CD8-positive, alpha-beta memory T cell (primary cell): ENCODE measurements at places on chromosomes 7 and 10. TPM values are rescaled to one million over a fixed set of nuclear protein-coding genes. Genes with fewer than 3 reads are reported as not detected.
A peak's percentile ranks its signal among the peaks of the same experiment; 100 is the strongest.

DNA sequence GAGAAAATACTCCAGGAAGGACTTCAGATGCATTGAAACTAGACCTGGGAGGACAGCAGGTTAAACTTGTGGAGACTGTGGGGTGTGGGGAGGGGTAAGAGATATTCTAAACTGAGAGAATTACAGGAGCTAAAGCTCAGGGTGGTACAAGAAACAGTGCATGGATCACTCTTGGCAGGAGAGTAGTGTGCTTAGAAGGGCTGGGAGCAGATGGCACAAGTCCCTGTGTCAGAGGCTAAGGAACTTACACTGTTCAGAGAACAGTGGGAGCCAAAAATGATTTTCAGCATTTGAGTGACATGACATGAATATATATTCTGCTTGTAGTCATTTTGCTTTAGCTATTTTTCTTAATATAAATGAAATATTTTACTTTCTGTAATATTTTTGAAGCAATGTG lies 36.0 kb upstream of the LAMB1 start:
- no peak for DNase-seq

GRCh38 chr10:58436071-58436470 lies 50.9 kb downstream of the TFAM start:
- no peak for DNase-seq

DNA sequence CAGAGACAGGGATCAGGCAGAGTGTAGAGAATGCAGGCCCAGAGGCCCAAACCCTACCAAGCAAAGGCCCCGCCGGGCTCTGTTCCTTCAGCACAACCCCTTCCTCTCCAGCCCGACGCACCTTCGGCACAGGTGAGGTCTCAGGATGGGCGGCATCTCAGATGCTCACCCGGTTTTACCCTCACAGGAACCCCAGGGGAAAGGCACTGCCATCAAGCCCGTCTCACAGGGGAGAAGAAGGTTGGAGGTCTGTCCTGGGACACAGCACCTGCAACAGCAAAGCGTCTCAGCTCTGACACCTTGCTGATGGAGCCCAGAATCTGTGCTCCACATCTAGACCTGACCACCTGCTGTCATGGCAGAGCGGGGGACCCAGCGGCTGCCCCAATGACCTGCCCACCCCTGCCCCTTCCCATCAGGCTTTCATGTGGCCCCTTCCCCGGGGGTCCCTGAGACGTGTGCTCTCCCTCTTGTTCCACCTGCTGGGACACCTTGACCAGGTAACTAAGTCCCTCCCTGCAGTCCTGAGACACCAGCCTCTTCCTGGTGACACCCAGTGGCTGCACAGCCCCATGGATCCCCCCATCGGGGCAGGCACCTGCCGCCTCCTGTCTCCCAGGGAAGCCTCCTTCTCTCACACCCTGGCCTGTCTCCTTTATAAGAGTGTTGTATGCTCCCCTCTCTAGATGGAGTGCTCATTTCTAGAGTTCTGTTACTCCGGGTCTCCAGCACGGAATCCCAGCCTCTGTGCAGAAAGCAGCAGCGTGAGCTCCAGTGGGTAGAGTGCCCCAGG lies 315.6 kb downstream of the DNAJB6 start:
- no peak for DNase-seq

DNA sequence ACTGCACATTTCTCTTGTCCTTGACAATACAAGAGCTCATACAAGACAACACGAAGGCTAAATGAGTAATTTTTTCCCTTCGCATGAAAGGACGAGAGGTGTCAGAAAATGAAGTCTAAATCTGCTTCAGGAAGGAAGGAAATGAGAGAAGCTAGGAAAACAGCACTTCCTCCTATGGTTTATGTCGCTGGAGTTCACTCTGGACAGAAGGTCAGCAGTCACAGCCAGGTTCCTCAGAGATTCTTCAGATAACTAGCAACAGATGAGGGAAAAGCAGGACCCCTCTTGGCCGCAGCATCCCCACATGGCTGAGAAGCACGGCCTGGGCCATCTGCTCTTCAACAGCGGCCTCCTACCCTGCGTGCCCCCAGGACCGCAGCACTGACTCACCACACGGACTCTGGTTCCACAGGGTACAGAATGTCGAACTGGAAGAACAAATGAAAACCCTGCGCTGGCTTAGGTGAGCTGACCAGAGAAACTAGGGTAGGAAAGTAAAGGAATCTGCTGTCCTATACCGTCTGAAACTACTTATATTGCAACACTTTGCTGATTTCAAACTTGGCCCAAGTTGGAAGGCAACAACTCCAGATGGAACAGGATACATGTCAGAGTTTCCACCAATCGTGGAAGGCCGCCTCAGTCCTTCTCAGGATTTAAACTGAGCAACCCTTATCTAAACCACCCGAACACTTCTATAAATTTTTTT lies 26.3 kb downstream of the DNMBP start:
- DNase-seq = no peak

- no peak for DNase-seq
Measured at GRCh38 chr10:130461631-130462030, 325.4 kb downstream of the GLRX3 start.

- DNase-seq = no peak
Measured at GRCh38 chr10:59670269-59670668, 39.4 kb downstream of the SLC16A9 start.

DNA sequence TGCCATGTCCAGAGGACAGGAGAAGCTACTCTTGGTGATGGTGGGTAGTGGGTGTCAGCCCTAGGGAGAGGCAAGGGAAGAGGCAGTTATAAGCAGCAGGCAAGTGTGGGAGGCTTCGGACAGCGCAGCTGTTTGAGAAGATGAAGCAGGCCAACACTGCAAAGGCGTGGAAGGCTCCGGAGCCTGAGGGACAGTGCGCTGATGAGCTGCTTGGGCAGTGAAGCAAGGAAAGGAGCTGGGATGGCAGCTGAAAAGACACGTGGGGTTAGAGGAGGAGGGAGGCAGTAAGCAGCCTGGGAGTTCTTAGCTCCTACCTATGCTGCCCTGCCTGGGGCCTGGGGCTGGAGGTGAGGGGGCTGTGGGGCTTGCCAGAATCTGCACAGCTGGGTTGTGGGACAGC lies 50.1 kb upstream of the CRTAC1 start:
- no peak for DNase-seq

DNA sequence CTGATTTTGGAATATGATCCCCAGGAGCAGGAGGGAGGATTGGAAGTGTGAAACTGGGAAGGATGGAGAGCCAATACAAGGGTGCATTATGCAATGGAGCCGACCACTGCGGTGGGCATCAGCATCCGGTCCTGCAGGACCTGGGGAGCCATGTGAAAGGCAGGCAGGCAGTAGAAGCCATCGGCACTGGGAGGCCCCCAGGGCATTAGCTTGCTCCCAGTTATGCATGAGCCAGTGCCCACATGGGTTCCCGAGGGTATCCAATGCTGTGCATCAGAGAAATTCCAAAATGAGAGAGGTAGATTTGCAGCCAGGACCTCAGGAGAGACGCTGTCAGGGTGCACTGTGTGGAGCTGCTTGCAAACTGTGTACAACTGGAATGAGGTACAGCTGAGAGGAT lies 8.7 kb upstream of the KCP start:
- no peak for DNase-seq

- no peak for DNase-seq
Measured at GRCh38 chr10:57689596-57690297, 577.9 kb downstream of the IPMK start.

The NXPH1 gene
- total RNA-seq = not detected

The NODAL gene
- not detected for total RNA-seq

The IFIT2 gene
- 1.5 TPM for total RNA-seq

DNA sequence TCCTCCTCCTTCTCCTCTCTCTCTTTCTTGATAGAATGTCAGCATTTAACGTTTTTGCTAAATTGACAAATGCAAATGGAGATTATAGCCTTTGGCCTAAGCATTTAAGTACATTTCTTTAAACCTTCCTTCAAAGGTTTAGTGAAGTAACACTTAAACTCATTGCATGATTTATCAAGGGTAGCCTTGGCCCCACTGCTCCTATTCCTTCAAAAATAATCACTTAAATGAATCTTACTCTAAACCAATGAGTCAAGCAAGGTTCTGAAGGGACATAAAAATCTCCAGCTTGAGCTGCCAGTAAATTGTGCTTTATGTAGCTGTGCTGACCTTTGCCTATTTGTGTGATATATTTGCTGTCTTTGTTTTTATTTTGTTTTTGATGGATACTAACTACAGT lies 358.5 kb upstream of the AKR1E2 start:
- no peak for DNase-seq

GRCh38 chr10:33115738-33116719 lies 158.0 kb upstream of the ITGB1 start:
- no peak for DNase-seq

The AGR3 gene
- total RNA-seq = not detected

DNA sequence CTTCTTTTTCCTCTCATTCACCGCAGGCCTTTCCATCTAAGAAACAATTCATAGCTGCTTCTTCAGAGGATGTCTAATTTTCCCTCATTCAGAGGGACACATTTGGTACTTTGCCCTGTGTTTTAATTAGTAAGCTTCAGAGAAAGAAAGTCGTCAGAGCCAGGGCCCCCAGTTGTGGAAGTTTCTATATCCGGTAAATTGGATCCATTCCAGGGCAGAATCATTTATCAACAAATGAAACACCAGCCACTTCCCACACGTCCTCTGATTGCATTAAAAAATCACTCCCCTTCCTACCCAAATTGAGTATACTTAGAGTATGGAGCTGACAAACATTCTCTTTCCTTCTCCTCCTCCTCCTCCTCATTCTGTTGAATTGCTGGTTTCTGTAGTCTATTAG lies 205.8 kb upstream of the HDAC9 start:
- no peak for DNase-seq

The CYP26C1 gene
- not detected for total RNA-seq

DNA sequence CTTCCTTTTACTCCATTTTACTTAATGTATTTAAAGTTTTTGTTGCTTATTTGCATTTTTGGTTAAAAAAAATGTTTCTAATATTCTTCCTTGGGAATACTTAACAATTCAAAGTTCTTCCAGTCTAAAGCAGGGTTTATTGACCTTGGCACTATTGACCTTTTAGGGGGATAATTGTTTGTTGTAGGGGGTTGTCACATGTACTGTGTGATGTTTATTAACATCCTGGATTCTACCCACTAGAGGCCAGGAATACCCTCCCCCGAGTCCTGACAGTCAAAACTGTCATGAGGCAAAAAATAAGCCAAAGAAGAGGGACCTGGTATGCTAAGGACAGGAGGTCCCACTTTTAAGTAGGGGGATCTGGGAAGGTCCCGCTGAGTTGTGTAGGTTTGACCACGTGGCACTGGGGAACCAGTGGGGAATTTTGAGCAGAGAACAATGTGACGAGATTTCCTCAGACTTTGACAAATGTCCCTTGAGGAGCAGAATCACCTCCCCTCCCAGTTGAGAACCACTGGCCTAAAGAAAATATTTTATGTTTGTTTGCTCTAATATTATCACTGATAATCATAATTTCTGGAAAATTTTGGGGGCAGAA lies 178.3 kb upstream of the PRR15 start:
- DNase-seq = no peak

- peak; percentile 27 for DNase-seq
Measured at GRCh38 chr10:119030421-119031250, 1.1 kb downstream of the NANOS1 start.

- DNase-seq = no peak
Measured at GRCh38 chr7:129126314-129126713, 18.2 kb upstream of the TSPAN33 start.

The KBTBD2 gene
- total RNA-seq = 21.8 TPM

The MKRN1 gene
- total RNA-seq = 67.5 TPM

- no peak for DNase-seq
Measured at GRCh38 chr10:36067748-36068147, 425.7 kb upstream of the FZD8 start.

The WEE2 gene
- not detected for total RNA-seq

- no peak for DNase-seq
Measured at GRCh38 chr7:41879403-41879802, 176.5 kb upstream of the INHBA start.

DNA sequence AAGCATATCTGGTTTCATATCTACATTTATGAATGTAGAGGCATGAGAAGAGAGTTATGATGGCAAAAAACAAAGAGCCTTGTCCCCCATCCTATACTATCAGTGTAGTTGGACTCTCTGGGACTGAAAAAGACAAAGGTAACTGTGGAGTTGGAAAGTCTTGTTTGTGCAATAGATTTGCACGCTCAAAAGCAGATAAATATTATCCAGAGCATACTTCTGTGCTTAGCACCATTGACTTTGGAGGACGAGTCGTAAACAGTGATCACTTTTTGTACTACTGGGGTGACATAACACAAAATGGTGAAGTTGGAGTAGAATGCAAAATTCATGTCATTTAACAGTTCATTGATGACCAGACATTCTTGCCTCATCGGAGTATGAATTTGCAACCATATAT lies 85.2 kb upstream of the EGFR start:
- no peak for DNase-seq

DNA sequence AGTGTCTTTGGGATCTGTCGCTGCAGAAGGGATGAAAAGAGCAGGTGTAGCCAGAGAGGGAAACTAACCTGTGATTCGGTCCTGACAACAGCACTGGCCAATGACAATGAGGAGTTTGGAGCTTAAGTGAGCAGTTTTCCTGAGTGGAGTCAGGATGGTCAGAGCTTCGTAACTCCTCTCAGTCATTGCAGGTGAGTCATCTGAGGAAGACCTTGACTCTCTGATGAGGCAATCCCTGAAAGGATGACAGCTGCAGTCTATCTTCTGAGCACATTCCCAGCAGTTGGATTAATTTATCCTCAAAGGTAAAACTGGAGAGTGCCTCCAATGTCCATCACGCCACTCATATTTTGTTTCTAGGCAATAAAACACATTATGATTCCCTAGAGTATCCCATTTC lies 401.9 kb downstream of the POM121L12 start:
- no peak for DNase-seq

- DNase-seq = no peak
Measured at GRCh38 chr10:125859128-125859817, 21.8 kb downstream of the DHX32 start.

The CFAP46 gene
- total RNA-seq = not detected

DNA sequence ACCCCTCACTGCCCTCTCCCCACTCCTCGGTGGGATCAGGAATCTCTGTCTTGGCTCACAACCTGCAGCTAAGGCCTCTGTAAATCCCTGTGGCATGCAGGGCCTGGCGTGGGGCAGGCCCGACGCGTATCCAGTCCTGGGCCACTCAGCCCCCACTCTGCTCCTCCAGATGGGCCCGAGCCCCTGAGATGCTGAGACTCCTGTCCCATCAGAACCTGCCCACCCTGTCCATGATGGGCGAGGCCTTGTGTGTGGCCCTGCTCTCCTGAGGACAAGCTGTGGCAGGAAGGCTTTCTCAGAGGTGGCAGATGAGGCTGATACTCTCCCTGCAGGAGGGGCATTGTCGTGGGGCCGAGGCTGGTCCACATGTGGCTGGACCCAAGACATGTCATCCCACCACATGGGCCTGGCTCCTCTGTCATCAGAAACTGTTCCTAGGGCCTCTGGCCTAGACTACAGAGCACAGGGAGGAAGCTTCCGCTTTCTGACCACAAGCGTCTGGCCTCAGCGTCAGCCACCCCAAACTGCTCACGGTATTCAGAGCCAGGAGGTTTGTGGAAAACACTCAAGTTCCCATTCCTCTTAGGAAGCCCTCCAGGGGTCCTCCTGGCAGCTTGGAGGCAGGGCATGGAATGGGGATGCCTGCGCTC lies 6.0 kb downstream of the ALOX5 start:
- no peak for DNase-seq

- no peak for DNase-seq
Measured at GRCh38 chr7:136131304-136131630, 154.1 kb upstream of the MTPN start.
